Left ventricle myocardium inferior (tissue), 1 donor: ENCODE measurements at places on chromosomes 7 and 10. TPM values are rescaled to one million over a fixed set of nuclear protein-coding genes. Genes with fewer than 3 reads are reported as not detected.
A peak's percentile ranks its signal among the peaks of the same experiment; 100 is the strongest.

GRCh38 chr10:34166354-34166753 is 648.7 kb downstream of the PARD3 start:
- DNase-seq, result no peak

- no peak for DNase-seq
These were observed 655 bp downstream of the LMTK2 start for GRCh38 chr7:98107313-98107721.

- no peak for DNase-seq
These were observed 217.9 kb downstream of the ARHGAP21 start for GRCh38 chr10:24505759-24506158.

The SPDYE11 gene
- total RNA-seq, result not detected

- no peak for DNase-seq
These were observed 706.8 kb upstream of the MBL2 start for GRCh38 chr10:53479365-53479764.

DNA sequence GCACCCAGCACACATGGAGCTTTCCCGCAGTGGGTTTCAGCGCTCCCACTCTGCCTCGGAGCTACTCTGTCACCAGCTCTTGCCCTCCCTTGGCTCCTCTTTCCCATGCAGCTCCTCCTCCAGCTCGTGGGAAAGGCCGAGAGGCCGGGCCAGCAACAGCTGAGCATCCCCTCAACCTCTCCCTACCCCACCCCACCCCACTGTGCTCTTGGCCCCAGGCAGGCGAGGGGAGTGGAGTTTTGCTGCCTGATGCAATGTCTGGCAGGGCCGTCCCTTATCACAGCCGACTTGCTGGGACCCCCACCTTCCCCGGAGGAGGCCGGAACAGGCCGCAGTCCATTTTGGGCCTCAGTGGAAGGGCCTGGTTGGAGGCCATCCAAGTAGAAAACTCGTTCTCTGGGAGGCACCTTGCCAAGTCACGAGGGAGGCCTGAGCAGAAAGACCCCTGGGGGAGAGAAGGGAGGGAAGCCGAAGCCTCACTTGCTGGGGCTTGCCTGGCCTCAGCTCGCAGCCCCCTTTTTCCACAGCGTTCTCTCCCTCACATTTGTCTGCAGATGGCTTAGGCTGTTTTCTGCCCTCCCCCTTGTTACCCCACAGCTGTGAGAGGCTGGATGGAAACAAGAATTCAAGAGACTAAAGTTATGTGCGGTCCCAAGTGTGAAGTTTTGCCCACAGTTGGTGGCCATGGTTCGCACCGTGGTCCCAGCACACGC is 35.3 kb downstream of the CHST3 start:
- peak; percentile 85 for DNase-seq

- peak; percentile 34 for DNase-seq
These were observed 20.9 kb upstream of the KLF6 start for GRCh38 chr10:3805791-3806461.

GRCh38 chr10:116947841-116948529 is 57.0 kb downstream of the SHTN1 start:
- no peak for DNase-seq

The FFAR4 gene
- total RNA-seq, result 0.08 TPM
